Activated T-cell treated with anti-CD3 and anti-CD28 coated beads, Interleukin-2, amount 50 U/mL, for 24 hours (primary cell): ENCODE measurements at places on chromosomes 2 and 18.

- no peak overlapping the region for H3K27ac ChIP-seq
- no peaks in the 10 kb centered on the region for H3K36me3 ChIP-seq
- no peaks in the 10 kb centered on the region for H3K4me1 ChIP-seq
These were observed 16.7 kb downstream of the HOXD1 start for GRCh38 chr2:176205126-176205525.

GRCh38 chr18:50473881-50474280 is 86.0 kb upstream of the MAPK4 start:
- no peak overlapping the region for H3K4me3 ChIP-seq
- H3K4me1 ChIP-seq = no peaks in the 10 kb centered on the region
- H3K27ac ChIP-seq = no peak overlapping the region
- H3K36me3 ChIP-seq = no peaks in the 10 kb centered on the region
- peaks cover 24% of the 10 kb centered on the region for H3K27me3 ChIP-seq

DNA sequence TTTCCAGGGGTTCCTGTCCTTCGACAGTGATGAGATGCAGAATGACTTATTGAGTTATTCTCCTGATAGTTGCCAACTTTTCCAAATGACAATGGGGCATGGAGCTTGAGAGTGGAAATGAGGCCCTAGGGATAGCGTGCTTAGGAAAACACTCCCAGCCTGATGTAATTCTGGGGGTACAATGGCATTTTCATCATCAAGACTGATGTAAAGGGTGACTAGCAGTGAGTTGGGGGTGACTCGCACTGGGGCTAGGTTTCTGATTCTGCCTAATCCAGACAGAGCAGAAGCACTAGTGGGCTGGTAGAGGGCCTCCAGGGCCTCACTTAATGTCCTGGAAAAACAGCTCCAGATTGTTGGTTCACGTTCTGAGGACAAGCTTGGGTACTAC is 34.0 kb upstream of the IL37 start:
- no peak overlapping the region for H3K4me3 ChIP-seq
- no peaks in the 10 kb centered on the region for H3K27me3 ChIP-seq
- H3K36me3 ChIP-seq = no peaks in the 10 kb centered on the region
- no peak overlapping the region for H3K27ac ChIP-seq
- peaks cover 23% of the 10 kb centered on the region for H3K4me1 ChIP-seq
- no peak for DNase-seq

GRCh38 chr2:63049970-63050333 is 678 bp upstream of the OTX1 start:
- peaks cover 90% of the 10 kb centered on the region for H3K27me3 ChIP-seq
- H3K4me1 ChIP-seq = peaks cover 67% of the 10 kb centered on the region
- H3K27ac ChIP-seq = no peak overlapping the region
- peaks cover 9% of the 10 kb centered on the region for H3K36me3 ChIP-seq

- no peaks in the 10 kb centered on the region for H3K27me3 ChIP-seq
- no peak overlapping the region for H3K4me3 ChIP-seq
- no peaks in the 10 kb centered on the region for H3K4me1 ChIP-seq
- H3K27ac ChIP-seq = no peak overlapping the region
These were observed 199.5 kb upstream of the DDX18 start for GRCh38 chr2:117614823-117615534.

GRCh38 chr2:42296226-42296625 is 64.8 kb downstream of the COX7A2L start:
- DNase-seq = no peak
- peak overlapping the region; percentile 81 for H3K27ac ChIP-seq
- H3K36me3 ChIP-seq = peaks cover 94% of the 10 kb centered on the region
- peaks cover 55% of the 10 kb centered on the region for H3K4me1 ChIP-seq
- H3K4me3 ChIP-seq = no peak overlapping the region
- H3K27me3 ChIP-seq = no peaks in the 10 kb centered on the region

- H3K4me1 ChIP-seq = peaks cover 52% of the 10 kb centered on the region
- DNase-seq = no peak
- no peaks in the 10 kb centered on the region for H3K27me3 ChIP-seq
- peak overlapping the region; percentile 86 for H3K4me3 ChIP-seq
These were observed 563 bp upstream of the GMCL1 start for GRCh38 chr2:69828938-69829255.

DNA sequence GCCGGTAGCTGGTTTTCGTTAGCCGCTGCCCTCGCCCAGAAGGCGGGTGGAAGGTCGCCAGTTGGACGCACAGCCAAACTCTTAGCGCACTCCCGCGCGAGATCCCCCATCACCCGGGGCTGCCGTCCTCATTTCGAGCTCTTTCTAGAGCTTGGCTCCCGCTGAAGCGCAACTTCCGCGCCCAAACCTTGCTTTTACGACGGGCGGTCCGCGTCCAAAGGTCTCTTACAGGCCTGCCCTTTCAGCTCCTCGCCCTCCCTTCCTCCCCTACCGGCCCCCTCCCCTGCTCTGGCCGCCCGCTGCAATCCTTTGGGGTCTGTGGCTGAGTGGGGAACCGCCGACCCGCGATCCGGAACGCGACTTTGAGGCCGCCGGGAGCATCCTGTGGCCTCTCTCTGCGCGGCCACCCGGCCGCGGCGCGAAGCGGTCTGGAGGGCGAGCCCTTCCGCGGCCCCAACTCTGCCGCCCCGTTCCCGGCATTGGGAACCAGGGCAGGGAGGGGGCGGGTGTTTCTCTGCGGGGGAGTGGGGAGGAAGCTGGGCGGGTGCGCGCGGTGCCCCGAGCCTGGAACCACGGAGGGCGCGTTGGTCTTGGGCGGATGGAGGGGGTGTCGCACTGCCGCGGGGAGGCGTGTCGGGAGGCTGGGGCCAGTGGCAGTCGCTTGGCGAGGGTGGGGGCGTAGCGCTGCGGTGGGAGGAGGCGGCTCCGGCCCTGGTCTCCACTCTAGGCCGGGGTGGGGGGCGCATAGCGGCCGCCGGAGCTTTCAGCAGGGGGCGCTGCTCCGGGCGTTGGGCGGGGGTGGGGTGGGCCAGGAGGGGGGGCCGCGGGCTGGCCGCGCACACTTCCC is at the start of gene GDF7:
Gene GDF7 (plus strand): TSS at position 841 of the 847 bp plus-strand sequence. CDS start 96 bp downstream, outside the sequence.
- DNase-seq = no peak
- no peaks in the 10 kb centered on the region for H3K36me3 ChIP-seq
- peaks cover 91% of the 10 kb centered on the region for H3K27me3 ChIP-seq
- H3K27ac ChIP-seq = no peak within 1 kb of the TSS

- no peaks in the 10 kb centered on the region for H3K27me3 ChIP-seq
- peak overlapping the region; percentile 36 for H3K4me3 ChIP-seq
- H3K36me3 ChIP-seq = peaks cover 32% of the 10 kb centered on the region
- H3K27ac ChIP-seq = peak overlapping the region; percentile 96
These were observed 339.2 kb downstream of the ARHGAP15 start for GRCh38 chr2:143468341-143468888.

GRCh38 chr2:26621469-26622199 is 19.5 kb downstream of the CIB4 start:
- no peak for DNase-seq
- H3K4me3 ChIP-seq = no peak overlapping the region
- H3K27ac ChIP-seq = no peak overlapping the region
- no peaks in the 10 kb centered on the region for H3K36me3 ChIP-seq

DNA sequence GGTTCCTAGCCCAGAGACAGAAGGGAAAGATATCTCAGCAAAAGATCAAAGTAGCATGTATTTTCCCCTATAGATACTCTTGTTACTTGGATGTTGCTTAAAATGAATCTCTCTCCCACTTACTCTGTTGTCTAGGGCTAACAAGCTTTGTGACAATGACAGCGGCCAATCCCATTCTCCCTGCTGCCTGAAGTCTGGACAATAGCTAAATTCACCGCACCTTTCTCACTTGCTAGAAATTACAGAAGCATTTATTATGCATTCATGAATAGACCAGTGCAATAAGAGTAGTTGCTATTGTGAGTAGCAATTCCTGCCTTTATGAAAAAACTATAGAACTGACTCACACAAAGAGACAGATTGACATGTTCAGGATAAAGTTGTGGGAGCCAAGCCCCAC is 42.2 kb upstream of the ZC3H15 start:
- peaks cover 13% of the 10 kb centered on the region for H3K36me3 ChIP-seq
- no peaks in the 10 kb centered on the region for H3K27me3 ChIP-seq
- H3K27ac ChIP-seq = no peak overlapping the region
- no peak for DNase-seq
- H3K4me1 ChIP-seq = no peaks in the 10 kb centered on the region

DNA sequence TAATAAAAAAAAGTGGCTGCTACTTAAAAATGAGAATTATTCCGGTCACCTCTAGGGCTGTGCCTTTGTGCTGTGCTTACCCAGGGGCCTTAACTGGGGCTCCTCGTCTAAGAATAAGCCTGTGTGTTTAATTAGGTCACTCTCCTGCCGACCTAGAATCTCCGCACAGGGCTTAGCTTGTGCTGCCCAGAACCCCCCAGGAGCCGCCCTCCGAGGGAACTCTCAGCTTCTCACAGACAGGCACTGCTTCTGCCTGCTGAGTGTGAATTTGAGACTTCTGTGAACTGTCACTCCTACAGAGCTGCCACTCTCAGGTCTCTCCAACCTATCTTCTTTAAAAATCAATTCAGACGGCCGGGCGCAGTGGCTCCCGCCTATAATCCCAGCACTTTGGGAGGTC is 11.9 kb upstream of the NT5DC4 start:
- H3K4me1 ChIP-seq = peaks cover 42% of the 10 kb centered on the region
- H3K36me3 ChIP-seq = no peaks in the 10 kb centered on the region
- H3K4me3 ChIP-seq = no peak overlapping the region
- no peak overlapping the region for H3K27ac ChIP-seq
- no peak for DNase-seq
- peaks cover 18% of the 10 kb centered on the region for H3K27me3 ChIP-seq

DNA sequence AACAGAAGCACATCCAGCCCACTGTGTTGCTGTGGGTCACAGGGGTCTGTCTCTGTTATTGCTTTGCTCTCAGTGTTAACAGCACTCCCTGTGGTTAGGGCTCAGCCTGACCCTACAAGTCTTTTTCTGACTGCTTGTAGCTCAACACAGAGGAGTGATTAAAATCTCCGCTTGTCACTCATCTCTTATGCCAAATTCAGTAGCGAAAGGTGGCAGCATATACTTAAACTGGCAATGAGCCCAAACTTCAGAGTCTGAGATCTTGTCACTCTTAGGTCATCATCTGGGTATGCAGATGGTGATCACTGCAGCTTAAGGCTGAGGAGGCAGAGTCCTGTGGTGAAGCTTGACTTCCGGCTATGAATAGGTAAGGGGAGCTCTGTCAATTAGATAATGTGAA is 63.3 kb upstream of the CSRNP3 start:
- H3K27me3 ChIP-seq = peaks cover 22% of the 10 kb centered on the region
- H3K4me1 ChIP-seq = no peaks in the 10 kb centered on the region
- no peak for DNase-seq
- no peak overlapping the region for H3K27ac ChIP-seq
- no peak overlapping the region for H3K4me3 ChIP-seq
